Activated CD4-positive, alpha-beta T cell treated with anti-CD3 and anti-CD28 coated beads, Interleukin-2, amount 10 ng/mL, durations not matched to agents 24 days and 14 days (primary cell): ENCODE measurements at places on chromosomes 5 and 9. TPM values are rescaled to one million over a fixed set of nuclear protein-coding genes. Genes with fewer than 3 reads are reported as not detected.
A peak's percentile ranks its signal among the peaks of the same experiment; 100 is the strongest.

DNA sequence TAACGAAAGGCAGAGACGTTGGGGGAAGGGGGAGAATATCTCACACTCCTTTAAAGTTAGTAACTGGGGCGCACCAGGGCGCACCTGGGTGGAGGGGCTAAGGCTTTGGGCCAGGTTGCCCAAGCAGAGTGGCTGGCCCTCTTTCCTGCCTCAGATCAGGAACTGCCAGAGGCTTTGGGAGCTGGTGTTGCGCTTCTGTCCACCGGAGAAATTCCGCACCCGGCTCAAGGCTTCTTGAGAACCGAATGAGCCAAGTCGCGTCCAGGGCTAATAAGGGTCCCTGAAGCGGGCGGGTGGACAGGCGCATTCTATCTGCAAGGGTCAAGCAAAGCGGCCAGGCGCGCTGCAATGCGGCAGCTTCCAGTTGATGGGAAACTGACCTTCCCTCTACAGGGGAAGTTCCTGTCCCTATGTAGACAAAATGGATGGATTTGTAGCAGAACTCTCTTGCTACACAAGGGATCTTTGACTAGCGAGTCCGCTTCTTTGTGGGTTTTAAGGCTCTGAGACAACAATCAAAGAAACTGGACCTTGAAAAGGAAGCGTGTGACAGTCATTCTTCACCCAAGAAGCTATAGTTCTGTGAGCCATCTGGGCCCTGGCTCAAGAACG is 5.5 kb downstream of the PAX5 start:
- no peak for DNase-seq

DNA sequence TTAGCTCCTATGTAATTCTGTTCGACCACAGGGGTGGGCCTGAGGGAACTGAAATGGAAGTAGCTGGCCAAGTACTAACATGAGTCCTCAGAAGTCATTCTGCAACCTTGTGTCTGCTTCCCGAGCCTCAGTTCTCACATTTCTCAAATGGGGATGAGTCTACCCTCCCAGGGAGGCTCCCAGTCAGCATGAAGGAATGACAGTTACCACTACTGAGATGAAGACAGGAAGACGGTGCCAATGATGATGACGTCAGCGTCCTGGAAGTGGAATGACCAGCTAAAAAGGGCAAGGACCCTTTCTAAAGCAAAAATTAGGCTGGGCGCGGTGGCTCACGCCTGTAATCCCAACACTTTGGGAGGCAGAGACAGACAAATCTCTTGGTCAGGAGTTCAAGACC is 6.8 kb downstream of the PIP5KL1 start:
- DNase-seq = no peak

- no peak for DNase-seq
Observed at GRCh38 chr9:102550266-102550665, 444.9 kb upstream of the CYLC2 start.

DNA sequence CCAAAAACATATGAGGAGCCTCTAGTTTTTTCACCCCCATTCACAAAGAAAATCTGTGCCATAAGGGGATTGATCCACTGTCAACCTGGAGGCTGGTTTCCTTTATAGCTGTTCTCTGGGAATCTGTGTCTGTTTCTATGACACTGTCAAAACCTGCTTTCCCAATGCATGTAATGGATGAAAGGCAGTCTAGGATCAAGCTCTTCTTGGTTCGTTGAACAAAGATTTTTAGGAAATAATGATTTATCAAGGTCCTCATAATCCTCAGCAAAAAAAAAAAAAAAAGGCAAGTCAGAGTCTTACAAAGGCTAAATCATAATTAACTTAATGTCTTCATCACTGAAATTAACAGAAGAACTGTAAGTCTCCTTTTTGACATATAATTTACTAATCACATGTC is 16.0 kb downstream of the EPB41L4A start:
- DNase-seq = no peak

Gene ORM2
- total RNA-seq = not detected in 2 replicates

GRCh38 chr5:168670881-168671575 is 91.9 kb upstream of the PANK3 start:
- no peak for DNase-seq

DNA sequence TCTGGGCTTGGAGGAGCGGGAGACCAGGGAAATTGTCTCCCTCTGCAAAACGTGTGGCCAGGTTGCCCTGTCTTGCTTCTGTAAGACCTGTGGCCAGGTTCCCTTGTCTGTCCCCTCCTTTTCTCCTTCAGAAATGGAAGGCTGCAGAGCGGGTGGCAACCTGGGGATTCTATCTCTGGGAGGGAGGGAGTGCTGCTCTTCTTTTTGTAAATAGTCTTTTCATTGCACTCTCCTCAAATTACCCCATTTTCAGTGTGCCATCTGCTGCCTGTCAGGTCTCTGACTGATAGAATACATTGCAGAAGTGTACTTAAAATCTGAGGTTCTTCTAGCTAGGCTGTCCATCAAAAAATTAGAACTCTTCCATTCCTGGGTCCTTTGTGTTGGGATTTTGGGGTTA is 126.0 kb downstream of the GABRB2 start:
- no peak for DNase-seq

Gene AGXT2
- not detected in 2 replicates for total RNA-seq

Gene TSSK1B
- total RNA-seq = not detected in 2 replicates

DNA sequence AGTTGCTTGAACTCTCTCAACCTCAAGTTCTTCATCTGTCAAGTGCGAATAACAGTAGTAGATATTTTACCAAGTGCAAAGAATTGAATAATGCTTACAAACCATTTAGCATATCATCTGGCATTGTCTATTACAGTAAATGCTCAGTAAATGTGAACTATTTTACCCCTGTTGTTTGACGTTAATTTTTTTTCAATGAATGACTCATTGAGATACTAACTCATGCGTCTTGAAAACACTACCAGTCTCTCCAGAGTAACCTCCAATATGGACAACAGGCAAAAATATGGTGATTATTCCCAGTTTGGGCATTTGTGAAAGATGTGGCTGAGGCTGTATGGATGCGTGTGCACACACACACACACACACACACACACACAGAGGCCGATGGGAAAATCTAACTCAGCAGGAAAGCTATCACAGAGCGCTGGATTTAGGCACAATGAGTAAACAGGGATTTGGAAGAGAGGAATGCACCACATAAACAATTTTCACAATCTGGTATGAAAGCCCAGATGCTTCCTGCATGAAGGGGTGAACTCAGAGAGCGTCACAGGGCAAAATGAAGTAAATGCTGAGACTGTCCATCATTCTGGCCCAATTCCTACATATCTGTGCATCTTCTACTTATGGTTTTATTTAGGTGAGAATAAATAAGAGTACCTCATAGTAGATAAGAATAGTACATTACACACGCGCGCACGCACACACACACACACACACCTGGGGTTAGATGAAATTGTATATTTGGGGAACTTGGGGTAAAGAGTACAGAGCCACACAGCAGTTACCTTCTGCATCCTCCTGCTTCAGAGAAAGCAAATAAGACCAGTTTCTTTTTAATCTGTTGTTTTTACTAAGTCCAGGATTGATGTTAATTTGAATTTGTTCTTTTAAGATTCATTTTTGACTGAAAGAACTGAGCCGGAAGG is 128.7 kb downstream of the PALM2AKAP2 start:
- DNase-seq = no peak

Gene STK32A
- total RNA-seq = not detected in 2 replicates

GRCh38 chr9:137487454-137488326 is 28.6 kb upstream of the NSMF start:
- DNase-seq = no peak

Gene PHF24
- total RNA-seq = 0.14 and 0.57 TPM in 2 replicates

DNA sequence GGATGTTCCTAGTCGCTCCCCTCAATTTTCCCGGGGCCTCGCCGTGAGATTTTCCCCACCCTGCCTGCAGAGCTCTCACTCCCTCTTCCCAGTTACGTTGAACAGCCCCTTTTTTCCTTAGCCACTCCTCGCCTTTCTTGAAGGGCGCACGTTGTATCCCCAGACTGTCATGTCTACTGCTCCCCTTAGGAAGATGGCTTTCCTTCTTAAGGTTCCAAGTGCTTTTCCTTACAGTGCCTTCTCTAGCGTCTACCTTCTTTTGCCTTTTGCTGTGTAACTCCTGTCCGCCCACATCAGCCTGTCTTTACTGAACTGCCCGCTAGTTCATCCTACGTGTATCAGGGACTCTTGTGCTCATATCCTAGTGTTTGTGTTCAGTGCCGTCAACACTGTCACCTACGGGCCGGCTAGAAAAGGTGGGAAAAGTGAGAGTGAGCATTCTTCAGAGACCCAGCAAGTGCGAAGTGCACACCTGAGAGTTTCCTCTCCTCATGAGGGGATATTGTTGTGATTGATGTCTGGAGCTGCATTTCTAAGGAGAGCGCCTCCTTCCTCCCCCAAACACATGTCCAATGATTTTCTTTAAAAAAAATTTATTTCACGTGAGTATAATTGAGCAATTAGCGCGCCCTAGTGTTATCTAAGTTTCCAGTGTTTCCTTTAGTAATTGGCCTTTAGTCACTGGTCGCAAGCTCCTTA is 764 bp downstream of the CAMLG start:
- peak; percentile 79 for DNase-seq

- DNase-seq = no peak
Observed at GRCh38 chr5:19630876-19631275, 357.1 kb downstream of the CDH18 start.

DNA sequence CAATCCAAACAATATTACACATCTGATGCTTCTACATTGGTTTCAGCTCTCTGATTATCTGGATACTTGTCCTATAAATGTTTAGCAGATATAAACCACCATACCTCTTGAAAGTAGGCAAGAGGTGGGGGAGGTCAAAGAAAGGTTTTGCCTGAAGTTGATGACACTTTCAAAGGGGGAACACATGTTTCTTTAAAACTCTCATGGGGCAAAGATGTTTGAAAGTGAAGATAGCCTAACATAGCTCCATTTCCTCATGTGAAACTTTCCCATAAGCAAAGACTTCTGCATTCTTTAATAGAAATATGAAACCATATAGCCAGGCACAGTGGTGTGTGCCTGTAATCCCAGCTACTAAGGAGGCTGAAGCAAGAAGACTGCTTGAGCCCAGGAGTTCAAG is 62.1 kb downstream of the CETN3 start:
- no peak for DNase-seq

GRCh38 chr9:136795000-136795348 is 1.2 kb upstream of the CCDC183 start:
- DNase-seq = no peak

- DNase-seq = no peak
Observed at GRCh38 chr5:139649082-139649991, 1.2 kb downstream of the CXXC5 start.

Gene AFAP1L1
- not detected in 2 replicates for total RNA-seq

GRCh38 chr5:173664154-173664526 is 47.7 kb upstream of the BOD1 start:
- DNase-seq = no peak

DNA sequence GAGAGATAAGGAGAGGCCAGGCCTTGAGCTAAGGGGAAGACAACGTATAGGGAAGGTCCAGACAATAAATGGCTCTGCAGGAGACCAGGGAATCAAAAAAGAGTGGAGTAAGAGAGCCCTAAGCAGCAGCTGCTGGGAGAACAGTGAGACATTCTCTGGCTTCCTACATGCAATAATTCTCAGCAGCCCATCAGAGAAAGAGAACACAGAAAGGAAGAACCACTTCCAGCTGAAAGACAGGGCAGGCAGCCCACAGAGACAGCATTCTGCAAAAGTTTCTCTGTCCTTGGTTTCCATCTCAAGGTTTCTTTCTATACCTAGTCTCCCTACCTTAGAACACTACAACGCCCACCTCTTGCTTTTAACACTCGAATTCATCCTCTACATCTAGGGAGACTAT is 189.9 kb downstream of the DEPDC1B start:
- DNase-seq = no peak

DNA sequence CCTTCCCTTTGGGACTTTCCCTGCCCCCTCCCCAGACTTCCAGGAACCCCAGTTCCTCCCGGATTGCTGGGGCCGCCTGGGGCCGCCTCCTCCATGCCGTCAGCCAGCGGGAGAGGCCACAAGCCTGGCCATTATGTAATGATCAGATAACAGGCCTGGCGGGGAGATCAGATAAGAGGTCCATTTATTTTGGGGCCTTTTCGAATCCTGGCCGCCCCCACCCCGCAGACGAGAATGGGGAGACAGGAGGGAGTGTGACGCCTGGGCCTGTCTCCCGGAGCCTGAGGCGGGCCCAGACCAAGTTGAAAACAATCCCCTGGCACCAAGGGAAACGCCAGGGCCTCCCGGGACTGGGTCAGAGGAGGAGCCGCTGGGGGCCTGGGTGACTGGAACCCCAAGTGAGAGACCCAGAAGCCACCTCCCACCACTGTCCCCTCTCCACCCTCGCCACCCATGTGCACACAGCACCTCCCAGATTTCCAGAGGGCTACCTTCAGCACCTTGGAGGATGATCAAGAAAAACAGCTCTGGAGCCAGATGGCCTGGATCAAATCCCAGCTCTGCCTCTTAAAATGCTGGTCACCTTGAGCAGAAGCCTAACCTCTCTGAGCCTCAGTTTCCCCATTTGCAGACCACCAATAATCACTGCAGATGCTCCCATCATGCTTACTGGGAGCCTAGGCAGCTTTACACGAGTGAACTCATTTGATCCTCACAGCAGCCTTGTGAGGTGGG is 7.8 kb downstream of the ENG start:
- DNase-seq = no peak

DNA sequence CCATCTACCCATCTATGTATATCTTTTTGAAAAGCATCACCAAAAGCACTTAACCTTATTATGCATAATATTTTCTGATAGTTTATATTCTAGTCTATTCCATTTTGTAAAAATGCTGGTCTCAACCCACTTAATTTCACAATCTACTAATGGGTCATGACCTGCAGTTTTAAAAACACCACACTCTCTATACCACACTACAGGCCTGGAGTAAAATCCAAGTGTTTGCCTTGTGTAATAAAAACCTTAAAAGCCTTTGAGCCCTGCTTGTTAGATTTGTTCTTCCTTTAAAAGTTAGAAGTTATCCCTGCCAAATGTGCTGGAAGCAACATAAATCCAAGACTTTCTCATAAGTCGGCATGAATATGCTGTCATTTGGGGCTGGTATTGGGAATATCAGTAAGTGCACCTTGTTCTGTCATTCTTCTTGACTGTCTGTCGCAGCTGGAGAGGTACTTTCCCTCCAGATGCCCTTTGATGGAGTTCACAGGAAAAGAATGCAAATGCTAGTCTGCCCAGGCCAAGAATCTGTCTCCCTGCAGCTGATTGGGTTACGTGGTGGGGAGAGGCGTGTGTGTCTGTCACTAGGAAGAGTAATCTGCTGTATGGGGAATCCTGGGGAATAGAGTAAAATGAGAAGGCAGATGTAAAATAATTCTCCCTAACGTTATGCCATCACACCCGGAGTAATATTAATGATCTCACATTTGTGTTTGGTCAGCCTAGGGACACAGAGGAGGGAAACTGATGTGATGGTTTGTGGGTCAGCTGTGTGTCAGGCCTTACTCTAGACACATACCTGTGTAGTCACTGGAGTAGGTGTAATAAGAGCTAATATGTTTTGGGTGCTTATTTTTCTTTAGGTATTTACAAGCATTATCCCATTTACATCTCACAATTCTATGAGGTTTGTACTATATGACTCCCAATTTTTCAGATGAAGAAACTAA is 79.4 kb downstream of the ZNF366 start:
- no peak for DNase-seq

- DNase-seq = no peak
Observed at GRCh38 chr5:109250533-109251329, 159.0 kb downstream of the PJA2 start.

- no peak for DNase-seq
Observed at GRCh38 chr9:14909961-14910805, at the start of gene FREM1. Gene FREM1, minus strand, starts transcription at chr9:14910428. Its CDS starts 41,451 bp downstream, at chr9:14868977.

GRCh38 chr5:1640421-1640881 is 116.7 kb upstream of the LPCAT1 start:
- DNase-seq = no peak
